Karpas-422 (cell line): ENCODE measurements at places on chromosomes 16 and 17.

GRCh38 chr17:46876353-46876887 lies 25.0 kb downstream of the WNT9B start:
- DNase-seq, result peak; percentile 74

- no peak for DNase-seq
These were observed 10.3 kb downstream of the TOB1 start for GRCh38 chr17:50855708-50856330.

DNA sequence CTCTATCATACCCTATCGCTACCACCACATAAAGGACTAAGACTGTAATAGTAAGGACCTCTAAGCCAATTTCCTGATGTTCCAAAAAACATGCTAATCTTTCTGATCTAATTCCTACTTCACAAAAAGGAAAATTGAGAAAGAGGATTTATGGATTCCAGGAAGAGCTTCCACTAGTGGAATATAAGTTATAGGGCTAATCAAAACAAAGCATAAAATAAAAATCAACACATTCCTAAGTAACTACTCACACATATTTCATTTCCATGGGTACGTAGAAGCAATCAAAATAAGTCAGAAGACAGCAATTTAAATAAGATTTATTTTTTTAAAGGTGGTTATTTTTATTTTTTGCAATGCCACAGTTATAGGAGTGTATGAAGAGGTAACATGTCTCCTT lies 12.4 kb downstream of the CCDC43 start:
- DNase-seq, result no peak

GRCh38 chr16:53771655-53772497 lies 67.9 kb downstream of the FTO start:
- peak; percentile 53 for DNase-seq

- DNase-seq, result no peak
These were observed 10.8 kb downstream of the MRPS23 start for GRCh38 chr17:57838857-57839570.

DNA sequence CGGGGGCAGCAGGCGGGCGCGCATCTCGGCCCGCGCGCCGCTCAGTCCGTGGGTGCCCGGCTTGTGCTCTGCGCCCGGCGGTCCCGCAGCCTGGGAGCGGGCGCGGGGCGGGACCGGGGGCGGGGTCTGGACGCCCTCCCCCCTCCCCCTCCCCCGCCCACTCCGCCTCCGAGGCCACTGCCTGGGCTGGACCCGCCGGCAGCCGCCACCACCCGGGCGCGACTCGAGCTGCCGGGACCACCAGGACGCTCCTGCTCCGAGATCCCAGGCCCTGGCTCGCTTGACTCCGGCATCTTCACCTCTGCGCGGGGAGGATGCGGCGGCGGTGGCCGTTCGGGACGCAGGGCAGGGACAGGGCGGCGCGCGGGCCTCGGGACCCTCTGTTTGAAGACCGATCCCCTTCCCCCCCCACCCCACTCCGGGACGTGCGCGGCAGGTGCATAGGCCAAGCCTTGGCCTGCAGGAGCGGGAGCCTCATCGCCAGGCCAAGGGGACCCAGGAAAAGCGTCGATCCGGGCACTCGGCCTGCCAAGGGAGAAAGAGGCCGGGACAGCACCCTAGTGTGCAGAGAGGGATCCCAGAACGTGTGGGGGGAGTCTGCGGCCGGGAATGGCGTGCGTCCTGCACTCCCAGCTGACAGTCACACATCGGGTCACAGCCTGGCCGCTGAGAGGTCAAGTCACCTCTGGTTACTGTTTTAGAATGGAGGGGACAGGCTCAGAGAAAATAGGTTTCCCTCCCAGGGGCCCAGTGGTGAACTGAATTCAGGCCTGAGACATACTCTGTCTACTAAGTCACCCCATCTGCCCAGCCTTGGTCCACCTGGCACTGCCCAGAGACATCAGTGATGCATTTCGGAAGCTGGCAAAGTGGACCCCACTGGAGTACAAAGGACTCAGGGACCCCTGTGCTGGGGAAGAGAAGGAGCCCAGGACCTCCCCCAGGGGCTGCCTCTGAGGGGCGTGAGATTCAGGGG lies at the start of gene HS3ST6:
TSS of gene HS3ST6 (minus strand) at position 65 of the 976 bp plus-strand sequence. CDS start 92 bp downstream, outside the sequence.
- DNase-seq, result no peak

DNA sequence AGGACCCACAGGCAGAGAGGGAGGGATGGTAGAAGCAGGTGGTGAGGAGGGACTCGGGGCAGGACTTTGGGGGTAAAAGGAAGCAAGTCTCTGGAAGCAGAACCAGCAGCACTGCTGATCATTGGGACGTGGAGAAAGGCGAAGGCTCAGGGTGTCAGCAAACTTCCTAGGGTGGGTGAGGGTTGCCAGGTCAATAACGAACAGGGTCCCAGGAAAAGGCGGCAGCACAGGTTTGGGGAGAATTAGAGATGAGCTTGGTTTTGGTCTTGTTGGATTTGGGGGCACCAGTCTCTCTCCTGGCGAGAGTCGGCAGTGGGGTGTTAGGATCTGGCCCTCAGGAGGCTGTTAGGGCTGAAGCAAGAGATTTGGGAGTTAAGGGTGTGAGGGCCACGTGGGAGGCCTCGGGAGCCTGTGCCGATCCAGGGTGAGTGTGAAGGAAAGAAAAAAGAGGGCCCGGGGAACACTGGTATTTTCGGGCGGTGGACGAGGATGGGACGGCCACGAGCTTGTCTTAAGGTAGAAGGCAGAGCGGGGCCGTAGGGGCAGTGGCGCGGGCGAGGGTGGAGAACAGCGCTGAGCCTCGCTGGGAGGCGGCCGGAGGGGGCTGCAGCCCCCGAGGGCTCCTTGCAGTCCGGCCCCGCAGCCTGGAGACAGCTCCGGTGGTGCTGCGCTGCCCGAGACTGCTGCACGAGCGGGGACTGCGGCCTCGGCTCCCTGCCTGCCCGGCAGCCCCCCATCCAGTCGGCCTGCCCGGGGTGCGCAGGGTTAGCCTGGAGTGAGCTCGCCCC lies 765 bp upstream of the ADORA2B start:
- DNase-seq, result no peak

DNA sequence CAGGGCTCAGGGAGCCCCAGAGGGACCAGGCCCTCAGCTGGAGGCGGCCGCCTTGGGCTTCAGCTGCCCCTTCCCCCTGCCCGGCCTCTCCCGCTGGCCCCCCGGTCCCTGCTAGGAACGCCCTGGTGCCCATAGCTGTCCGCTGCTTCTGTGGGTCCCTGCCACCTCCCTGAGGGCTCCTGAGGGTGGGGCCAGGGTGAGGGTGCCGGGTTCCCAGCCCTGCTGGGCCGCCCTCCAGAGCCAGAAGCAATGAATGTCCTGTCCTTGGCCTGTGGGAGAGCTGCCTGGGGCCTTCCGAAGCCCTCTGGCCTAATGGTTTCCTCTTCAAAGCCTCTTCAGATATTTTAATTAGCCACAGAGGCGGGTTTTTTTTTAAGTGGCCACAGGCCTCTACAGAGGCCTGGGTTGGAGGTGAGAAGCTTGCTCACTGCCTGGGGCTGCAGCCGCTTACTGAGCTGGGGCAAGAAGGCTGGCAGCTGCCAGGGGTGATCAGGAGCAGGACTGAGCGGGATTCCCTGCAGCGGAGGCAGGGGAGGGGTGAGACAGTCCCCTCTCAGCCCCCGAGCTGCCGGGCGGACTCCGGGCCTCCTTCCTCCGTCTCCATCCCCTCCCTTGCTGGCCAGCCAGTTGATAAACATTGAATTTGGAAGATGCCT lies 9.9 kb downstream of the CENPX start:
- DNase-seq, result no peak

DNA sequence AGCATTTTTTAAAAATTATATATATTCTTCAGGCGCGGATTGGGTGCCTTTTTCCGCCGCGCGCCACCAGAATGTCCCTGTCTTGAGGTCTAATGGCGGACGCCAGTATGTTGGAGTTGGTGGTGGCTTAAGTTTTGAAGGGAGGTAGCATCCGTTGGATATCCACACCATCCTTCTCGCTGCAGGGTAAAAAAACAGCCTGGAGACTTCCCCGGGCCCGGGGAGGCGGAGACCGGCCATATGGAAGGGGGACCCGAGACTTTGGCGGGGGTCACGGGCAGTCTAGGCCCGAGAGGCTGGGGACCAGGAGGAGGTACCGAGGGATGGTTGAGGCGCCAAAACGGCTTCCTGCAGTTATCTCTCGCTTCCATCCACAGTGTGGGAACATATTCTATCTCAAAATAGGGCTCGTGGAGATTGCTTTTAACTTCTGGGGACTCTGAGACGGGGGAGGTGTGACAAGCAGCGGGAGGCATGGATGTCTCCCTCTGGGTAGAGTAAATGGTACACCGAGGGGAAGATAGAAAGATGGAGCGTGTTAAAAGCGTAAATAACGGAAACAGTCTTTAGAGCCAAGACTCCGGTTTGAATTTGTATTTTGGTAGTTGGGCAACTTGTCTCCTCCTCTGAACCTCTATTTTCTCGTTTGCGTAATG lies at the start of gene SF3B3:
TSS of gene SF3B3 (plus strand) at position 74 of the 656 bp plus-strand sequence. CDS start 2,841 bp downstream, outside the sequence.
- no peak for DNase-seq

DNA sequence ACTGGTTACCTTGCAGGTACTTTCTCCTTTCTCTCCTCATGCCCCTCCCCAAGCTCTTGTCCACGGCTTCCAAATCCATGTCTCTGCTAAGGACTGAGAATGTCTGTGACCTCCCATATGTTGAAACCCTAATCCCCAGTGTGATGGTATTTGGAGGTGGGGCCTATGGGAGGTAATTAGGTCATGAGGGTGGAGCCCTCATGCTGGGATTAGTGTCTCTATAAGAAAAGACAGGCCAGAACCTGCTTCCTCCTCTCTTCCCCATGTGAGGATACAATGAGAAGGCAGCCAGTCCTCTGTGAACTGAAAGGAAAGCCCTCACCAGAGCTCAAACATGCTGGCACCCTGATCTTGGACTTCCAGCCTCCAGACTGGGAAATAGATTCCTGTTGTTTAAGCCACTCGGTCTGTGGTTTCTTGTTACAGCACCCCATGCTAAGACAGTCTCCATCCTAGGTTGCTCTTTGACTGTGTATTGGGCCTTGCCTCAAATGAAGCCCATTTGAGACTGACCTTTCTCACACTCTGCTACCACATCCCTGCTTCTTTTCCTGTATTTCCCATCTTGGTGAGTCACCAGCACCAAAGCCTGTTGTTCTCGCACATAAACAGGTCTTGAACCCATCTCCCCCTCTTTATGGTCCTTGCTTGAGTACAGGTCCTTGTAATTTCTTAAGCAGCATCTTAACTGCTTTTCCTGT lies 135.0 kb downstream of the CDK5R1 start:
- no peak for DNase-seq

- DNase-seq, result no peak
These were observed 38.1 kb downstream of the ZDHHC7 start for GRCh38 chr16:84973236-84973635.

- no peak for DNase-seq
These were observed 17.4 kb downstream of the CA4 start for GRCh38 chr17:60167065-60167741.

GRCh38 chr16:67259705-67260104 lies 10.9 kb downstream of the SLC9A5 start:
- no peak for DNase-seq

DNA sequence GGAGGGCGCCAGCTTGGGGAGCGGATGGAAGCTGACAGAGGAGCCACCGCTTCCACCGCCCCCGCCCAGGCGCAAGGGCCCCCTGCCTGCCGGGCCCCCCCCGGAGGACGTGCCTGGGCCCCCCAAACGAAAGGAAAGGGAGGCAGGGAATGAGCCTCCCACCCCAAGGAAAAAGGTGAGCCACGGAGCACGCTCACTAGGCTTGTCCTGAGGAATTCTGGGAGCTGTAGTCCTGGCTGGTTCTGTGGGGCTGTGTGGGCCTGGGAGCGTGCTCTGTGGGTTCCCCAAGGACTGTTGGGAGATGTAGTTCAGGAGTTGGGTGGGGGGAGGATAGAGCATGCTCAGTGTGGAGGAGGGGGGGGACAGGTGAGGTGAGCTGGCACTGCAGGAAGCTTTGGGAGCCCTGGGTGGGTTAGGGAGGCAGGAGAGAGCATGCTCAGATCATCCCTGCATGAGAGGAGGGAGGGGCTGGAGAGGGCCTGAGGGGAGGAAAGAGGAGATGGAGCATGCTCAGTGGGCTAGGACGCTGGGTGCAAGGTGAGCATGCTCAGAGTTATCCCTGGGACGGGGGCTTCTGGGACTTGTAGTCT lies 4.5 kb downstream of the FBXL19 start:
- peak; percentile 89 for DNase-seq

- no peak for DNase-seq
These were observed at the start of gene TOX3 for GRCh38 chr16:52547004-52547833. Gene TOX3 (minus strand): TSS chr16:52547143. CDS start chr16:52546723, 420 bp downstream.

GRCh38 chr17:64055183-64056142 lies 35.0 kb upstream of the ICAM2 start:
- no peak for DNase-seq

GRCh38 chr17:74442291-74442669 lies 10.4 kb downstream of the GPRC5C start:
- DNase-seq, result no peak

GRCh38 chr17:73325527-73325842 lies 13.7 kb upstream of the CDC42EP4 start:
- DNase-seq, result no peak

DNA sequence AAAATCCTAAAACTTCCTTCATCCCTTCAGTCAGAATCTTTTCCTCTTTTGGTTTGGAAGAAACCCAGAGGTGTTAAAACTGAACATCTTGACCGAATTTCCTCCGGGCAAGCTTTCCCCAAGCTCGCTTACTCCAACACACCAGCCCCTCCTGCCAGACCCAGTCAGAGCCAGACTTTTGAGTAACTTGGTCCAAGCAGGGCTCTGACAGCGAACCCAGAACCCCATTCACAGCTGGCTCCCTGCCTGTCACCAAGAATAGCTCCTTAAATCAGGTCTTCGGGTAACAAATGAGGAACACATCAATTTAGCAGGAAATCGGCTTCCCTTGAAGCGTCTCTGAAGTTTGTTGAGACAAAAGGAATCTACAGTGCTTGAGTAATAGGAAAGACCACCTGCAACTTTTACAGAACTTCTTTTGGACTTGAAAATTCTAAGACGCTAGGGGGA lies 27.3 kb downstream of the GAS7 start:
- DNase-seq, result no peak

- DNase-seq, result no peak
These were observed 13.2 kb downstream of the OMG start for GRCh38 chr17:31283841-31284240.

GRCh38 chr16:17408296-17408695 lies 62.5 kb downstream of the XYLT1 start:
- no peak for DNase-seq

- no peak for DNase-seq
These were observed 33.8 kb upstream of the CMIP start for GRCh38 chr16:81410643-81411293.

DNA sequence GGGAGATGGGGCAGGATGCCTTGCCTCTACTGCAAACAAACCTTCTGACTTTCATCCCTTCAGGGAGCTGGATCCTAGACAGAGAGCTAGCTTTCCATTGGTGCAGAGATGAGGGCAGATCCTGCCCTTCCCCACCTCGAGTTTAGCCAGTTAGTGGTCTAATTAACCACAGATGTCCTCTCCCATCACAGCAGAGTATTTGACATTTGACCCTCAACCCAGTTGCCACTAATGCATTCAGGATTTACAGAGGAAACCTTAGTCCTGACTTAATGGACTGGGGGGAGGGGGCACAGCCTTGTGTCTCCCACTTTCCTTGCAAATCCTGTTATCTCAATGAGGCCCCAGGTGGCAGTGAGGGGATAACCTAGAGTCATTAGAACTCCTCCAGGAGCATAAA lies 10.2 kb downstream of the PIP4K2B start:
- no peak for DNase-seq
